ENCODE measurements at places on chromosomes 7 and 10. TPM values are rescaled to one million over a fixed set of nuclear protein-coding genes. Genes with fewer than 3 reads are reported as not detected.

WEE2 gene
- total RNA-seq, result not detected

OR9A2 gene
- total RNA-seq, result not detected

AGAP3 gene
- total RNA-seq, result 73.5 TPM

SFRP4 gene
- 0.16 TPM for total RNA-seq

NPVF gene
- total RNA-seq, result not detected

EGFR gene
- 63.6 TPM for total RNA-seq

UPK3BL2 gene
- 4.2 TPM for total RNA-seq

RET gene
- 2.4 TPM for total RNA-seq

SAP25 gene
- total RNA-seq, result not detected

CCDC172 gene
- not detected for total RNA-seq

BICC1 gene
- 189 TPM for total RNA-seq

TSC22D4 gene
- total RNA-seq, result 31.6 TPM

BEND7 gene
- total RNA-seq, result 4.9 TPM

ZSCAN25 gene
- total RNA-seq, result 22.6 TPM

Measured in hair follicle dermal papilla cell (primary cell).